Colonic mucosa (tissue), 4 donors: ENCODE measurements at places on chromosomes 13 and 19. TPM values are rescaled to one million over a fixed set of nuclear protein-coding genes. Genes with fewer than 3 reads are reported as not detected.
A peak's percentile ranks its signal among the peaks of the same experiment; 100 is the strongest.

Gene KLK4
- total RNA-seq = 2.0 TPM

Gene CDX2
- 391 TPM for total RNA-seq

Gene NALCN
- total RNA-seq = 0.27 TPM

DNA sequence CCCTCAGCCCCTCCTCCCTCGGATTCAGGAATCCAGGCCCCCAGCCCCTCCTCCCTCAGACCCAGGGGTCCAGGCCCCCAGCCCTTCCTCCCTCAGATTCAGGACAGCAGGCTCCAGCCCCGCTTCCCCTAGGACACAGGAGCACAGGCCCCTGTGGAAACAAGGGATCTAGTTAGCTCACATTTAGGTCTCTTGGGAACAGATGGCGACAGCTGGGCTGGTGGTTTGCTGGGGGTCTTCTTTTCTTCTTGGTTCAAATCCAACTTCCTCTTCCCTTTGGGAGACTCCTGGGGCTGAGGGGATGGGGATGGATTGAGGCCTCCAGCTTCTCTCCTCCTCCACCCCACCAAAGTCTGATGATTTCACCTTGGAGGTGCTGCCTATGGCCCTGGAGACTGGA is 19.6 kb downstream of the ZNF575 start:
- no peak for DNase-seq

GRCh38 chr19:11131471-11131870 is 24.1 kb downstream of the SPC24 start:
- no peak for DNase-seq

DNA sequence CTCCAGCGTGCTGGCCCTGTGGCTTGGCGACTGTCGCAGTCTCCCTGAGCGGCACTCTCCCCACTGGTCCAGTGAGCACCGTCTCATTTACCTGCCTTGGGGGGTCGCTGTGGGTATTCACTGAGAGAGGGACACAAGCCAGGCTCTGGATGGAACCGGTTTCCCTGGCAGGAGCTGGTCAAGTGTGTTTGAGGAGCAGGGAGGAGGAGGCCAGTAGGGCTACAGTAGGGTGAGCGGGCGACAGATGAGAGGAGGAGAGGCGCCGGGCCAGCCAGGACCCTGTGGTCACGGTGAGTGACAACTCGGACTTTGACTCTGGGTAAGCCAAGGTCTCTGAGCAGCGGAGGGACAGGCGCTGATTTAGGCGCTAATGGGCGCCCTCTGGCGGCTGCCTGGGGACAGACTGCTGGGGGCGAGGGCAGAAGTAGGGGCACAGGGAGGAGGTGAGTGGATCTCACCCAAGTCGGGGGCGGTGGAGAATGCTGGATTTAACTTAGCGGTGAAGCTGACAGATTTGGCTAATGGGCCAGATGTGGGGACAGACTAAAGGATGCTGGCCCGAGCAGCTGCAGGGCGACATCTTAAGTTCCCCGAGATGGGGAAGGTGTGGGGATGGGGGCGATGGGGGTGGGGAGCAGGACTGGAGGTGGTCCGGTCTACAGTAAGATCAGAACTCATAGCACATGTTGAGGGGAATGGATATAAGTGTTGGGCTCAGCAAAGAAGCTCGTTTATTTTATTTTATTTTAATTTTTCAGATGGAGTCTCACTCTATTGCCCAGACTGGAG is 4.7 kb upstream of the PRMT1 start:
- peak; percentile 84 for DNase-seq

DNA sequence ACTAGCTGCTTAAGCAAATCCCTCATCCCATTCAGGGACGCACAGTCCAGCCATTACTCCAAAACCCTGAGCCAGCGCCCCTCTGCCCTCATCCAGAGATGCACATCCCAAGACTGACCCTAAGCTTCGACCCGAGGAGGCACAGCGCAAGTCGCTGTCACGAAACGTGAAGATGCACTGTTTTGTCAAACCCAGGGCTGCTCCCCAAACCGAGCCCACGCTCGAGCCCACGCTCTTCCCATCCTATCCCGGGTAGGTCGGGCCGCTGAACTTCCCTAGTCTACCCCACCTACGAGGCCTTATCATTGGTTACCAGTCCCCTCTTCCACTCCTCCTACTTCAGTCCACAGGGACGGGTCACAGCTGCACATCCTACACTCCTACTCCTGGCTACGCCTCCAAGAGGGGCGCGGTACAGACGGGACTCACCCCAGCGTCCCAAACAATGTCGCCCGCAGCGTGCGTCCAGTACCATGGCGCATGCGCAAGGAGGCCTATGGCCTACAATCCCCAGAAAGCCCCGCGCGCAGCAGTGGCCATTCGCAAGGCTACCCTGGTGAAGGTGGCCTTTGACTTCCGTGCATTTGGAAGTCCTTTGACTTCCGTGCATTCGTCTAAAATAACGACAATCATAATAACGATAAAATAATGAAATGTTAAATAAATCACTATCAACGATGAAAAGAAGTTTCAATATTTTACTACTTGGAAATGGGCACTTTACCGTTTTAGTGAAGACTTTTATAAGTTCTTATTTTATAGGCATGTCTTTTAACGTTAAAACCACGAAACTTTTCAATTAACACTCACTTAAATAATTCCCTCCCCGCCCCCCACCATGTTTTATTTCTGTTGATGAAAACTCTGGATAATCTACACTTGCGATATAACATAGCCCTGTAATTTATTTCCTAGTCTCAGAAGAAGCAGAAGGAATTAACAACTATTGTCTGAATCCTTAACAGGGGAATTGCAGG is at the start of gene ZNF285:
Gene ZNF285 (minus strand): TSS at position 470 of the 977 bp plus-strand sequence. CDS start 4,395 bp downstream, outside the sequence.
- DNase-seq = peak; percentile 93

DNA sequence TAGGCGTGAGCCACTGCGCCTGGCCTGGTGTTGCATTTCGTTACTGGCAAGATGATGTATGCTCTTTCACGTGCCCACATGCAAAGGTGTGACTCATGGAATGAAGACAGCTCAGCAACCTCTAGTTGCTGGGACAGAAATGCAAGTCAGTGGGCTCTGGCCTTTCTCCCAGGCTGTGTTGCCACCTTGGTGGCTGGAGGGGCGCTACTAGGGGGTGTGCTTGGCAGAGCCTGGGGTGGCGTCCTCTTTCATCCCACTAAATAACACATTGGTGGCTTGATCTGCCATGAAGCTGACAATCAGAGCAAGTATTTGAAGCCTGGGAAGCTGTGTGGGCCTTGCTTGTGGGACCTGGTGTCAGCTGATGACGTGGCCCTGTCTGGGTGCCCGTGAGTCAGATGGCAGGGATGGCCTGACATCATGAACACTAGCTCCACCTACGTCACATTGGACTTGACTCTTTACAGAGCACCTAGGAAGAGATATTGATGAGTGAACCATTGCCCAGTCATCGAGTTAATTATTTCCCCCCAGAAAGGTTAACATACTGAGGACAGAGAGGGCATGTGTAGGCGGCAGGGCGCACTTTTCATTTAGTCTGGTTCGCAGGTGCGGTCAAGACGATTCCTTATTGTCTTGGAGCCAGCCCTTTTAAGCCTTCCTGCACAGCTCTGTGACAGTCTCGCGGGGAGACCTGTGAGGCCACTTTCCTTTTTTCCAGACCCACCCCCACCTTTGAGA is 154.2 kb downstream of the TM9SF2 start:
- DNase-seq = peak; percentile 14
